ENCODE measurements at places on chromosomes 7 and 10.

DNA sequence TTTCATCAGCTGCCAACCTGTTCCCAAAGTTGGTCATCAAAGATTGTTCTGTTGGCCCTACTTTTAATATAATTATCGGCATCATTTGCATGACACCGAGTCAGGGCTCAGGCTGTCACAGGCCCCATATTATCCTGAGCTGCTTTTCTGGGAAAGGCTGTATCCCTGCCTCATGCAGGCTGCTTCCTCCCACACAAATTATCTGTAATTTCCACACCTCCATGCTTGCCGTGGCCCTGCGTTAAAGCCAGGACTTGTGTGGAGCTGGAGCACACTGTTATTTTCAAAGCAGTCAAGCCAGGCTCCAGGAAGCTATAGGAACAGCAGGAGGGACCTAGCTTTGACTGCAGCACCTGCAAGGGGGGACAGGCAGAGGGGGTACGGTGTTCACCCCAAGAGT, 5.4 kb upstream of the ADCYAP1R1 start:
- DNase-seq, result peak; percentile 65

- no peak for DNase-seq
These were observed 70.6 kb downstream of the MLLT10 start for GRCh38 chr10:21604651-21605050.

- DNase-seq, result no peak
These were observed 11.5 kb upstream of the SLC29A3 start for GRCh38 chr10:71307469-71308085.

- DNase-seq, result no peak
These were observed 95.3 kb upstream of the GNAI1 start for GRCh38 chr7:80039251-80039884.

Data from NCI-H526 (cell line).